ENCODE measurements at places on chromosomes 7 and 10.
A peak's percentile ranks its signal among the peaks of the same experiment; 100 is the strongest.

GRCh38 chr10:2745666-2746065 lies 321.7 kb upstream of the PFKP start:
- H3K4me1 ChIP-seq, result no peaks in the 10 kb centered on the region
- no peak for DNase-seq
- no peak overlapping the region for H3K27ac ChIP-seq

DNA sequence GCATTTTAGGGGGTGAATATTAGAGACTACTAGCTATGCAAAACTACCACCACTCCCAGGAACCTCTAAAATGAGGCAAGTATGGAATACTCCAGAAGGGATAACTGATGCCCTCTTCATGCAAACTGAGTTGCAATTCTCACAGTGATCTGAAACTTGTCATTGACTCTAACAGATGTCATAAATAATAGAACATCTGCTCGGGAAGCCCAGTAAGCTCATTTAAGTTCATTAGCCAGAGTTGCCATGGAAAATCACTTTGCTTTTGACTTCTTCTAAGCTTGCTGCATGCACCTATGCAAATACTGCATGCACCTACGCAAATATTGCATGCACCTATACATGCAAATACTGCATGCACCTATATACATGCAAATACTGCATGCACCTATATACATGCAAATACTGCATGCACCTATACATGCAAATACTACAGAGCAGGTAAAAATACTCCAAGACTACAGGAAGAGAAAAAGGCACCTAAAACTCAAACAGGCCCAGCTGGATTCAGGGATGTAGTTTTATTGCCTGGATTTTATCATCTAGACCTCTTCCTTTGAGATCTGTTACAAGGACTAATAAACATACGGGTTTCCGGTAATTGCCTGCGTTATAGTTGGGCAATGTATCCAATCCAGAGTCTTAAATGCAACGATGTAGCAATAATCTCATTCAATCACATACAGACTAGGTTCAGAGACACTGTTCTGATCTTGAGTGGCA lies 1061.1 kb upstream of the AUTS2 start:
- no peaks in the 10 kb centered on the region for H3K4me1 ChIP-seq
- H3K4me3 ChIP-seq, result no peak overlapping the region
- no peaks in the 10 kb centered on the region for H3K36me3 ChIP-seq
- H3K27ac ChIP-seq, result no peak overlapping the region

GRCh38 chr10:3499120-3499519 lies 285.9 kb downstream of the KLF6 start:
- H3K4me3 ChIP-seq, result no peak overlapping the region
- no peaks in the 10 kb centered on the region for H3K36me3 ChIP-seq
- H3K27me3 ChIP-seq, result peaks cover 8% of the 10 kb centered on the region

DNA sequence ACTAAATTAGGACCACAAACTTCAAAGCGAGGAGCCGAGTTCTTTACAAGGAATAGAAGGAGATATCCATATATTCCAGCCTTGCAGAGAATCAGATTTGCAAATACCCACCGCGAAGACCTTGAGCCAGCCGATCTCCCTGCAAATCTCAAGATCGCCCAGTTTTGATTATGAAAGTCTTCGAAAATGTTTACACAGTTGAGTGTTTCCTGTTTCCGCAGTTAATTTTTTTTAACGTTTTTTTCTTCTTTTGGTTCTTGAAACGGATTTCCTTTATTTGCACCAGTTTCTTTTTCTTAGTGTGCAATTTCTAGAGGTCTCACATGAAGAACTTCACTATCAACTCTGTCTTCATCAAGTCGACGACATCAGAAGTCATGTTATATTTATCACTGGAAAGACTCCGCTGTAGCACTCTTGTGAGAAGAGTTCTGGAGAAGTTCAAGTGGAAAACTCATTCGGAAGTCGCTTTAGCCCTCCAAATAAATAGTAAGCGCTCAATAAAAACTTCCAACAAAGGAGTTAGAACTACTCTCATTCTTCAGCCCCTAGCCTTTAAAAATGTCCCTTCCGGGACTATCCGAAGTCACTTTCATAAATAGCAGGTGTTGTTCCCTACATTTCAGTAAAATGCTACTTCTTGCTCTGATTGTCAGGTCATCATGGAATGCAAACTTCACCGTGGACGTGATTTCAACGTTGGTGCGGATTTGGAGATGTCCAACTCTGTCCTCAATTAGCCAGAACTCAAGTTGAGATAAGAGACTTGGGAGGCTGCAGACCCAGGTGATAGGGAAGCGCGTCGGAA lies 11.9 kb upstream of the SPAG6 start:
- H3K27ac ChIP-seq, result no peak overlapping the region
- H3K36me3 ChIP-seq, result peaks cover 12% of the 10 kb centered on the region
- no peak overlapping the region for H3K4me3 ChIP-seq
- peaks cover 57% of the 10 kb centered on the region for H3K27me3 ChIP-seq

- no peaks in the 10 kb centered on the region for H3K27me3 ChIP-seq
- peak; percentile 68 for DNase-seq
- peak overlapping the region; percentile 82 for H3K27ac ChIP-seq
- peaks cover 10% of the 10 kb centered on the region for H3K36me3 ChIP-seq
- peak overlapping the region; percentile 93 for H3K4me3 ChIP-seq
Measured at GRCh38 chr7:70694971-70695794, 436.8 kb upstream of the GALNT17 start.

- H3K4me1 ChIP-seq, result no peaks in the 10 kb centered on the region
- peaks cover 2% of the 10 kb centered on the region for H3K27me3 ChIP-seq
- no peaks in the 10 kb centered on the region for H3K36me3 ChIP-seq
- no peak for DNase-seq
- no peak overlapping the region for H3K4me3 ChIP-seq
Measured at GRCh38 chr7:20698469-20698868, 83.0 kb downstream of the ABCB5 start.

- no peak overlapping the region for H3K27ac ChIP-seq
- H3K4me1 ChIP-seq, result no peaks in the 10 kb centered on the region
Measured at GRCh38 chr7:108623220-108623619, 53.5 kb downstream of the DNAJB9 start.

DNA sequence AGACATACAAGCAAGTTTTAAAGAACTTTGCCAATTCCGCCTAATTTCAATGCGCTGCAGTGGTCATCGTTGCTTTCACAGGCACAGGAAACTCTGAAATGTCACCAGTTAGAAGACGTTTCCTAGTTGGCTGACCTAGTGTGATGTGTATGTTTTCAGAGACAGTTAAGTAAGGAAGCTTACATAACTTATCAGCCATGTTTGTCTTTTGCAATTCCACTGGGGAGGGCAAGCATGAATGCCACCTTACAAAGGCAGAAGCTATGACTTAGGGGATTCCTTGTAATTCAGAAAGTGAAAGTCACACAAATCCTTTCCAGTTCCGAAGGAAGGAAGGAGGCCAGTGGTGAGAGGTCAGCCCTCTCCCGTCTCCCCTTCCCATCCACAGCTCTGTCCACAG lies 15.0 kb upstream of the NPS start:
- no peaks in the 10 kb centered on the region for H3K4me1 ChIP-seq
- no peak overlapping the region for H3K4me3 ChIP-seq
- peaks cover 2% of the 10 kb centered on the region for H3K27me3 ChIP-seq
- DNase-seq, result no peak
- H3K27ac ChIP-seq, result no peak overlapping the region
- no peaks in the 10 kb centered on the region for H3K36me3 ChIP-seq

- no peak for DNase-seq
- H3K4me3 ChIP-seq, result no peak overlapping the region
- no peak overlapping the region for H3K27ac ChIP-seq
- H3K27me3 ChIP-seq, result peaks cover 8% of the 10 kb centered on the region
Measured at GRCh38 chr10:97875391-97875790, 25.7 kb downstream of the GOLGA7B start.
